NCI-H1048 (cell line): ENCODE measurements at places on chromosomes 5 and 9.

GRCh38 chr5:73355108-73355507, 93.5 kb downstream of the FOXD1 start:
- DNase-seq, result no peak

- DNase-seq, result no peak
Measured at GRCh38 chr5:113864437-113864836, 350.9 kb downstream of the YTHDC2 start.

DNA sequence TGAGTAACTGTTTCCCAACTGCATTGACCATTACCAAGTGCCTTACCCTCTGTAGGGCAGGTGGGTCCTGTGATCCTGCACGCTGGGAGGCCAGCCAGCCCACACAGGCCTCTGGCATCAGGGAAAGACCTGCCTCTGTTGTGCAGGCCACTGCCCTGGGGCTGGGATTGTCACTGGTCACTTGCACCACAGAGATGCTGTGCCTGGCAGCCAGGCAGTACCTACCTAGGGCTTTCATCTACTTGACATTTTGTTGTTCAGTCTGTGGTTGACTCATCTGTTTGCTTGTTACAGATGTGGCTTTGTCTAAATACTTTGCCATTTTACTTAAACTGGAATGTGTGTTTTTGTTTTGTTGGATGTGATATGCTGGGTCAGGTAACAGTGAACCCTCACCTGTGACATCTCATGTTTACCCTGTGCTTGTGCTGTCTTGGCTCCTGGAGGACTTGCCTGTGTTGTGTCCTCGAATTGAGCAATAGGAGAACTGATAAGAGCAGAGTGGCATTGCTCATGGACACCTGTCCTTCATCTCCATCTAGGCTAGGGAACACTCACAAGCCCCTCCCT, 32.8 kb downstream of the SECISBP2 start:
- DNase-seq, result no peak

DNA sequence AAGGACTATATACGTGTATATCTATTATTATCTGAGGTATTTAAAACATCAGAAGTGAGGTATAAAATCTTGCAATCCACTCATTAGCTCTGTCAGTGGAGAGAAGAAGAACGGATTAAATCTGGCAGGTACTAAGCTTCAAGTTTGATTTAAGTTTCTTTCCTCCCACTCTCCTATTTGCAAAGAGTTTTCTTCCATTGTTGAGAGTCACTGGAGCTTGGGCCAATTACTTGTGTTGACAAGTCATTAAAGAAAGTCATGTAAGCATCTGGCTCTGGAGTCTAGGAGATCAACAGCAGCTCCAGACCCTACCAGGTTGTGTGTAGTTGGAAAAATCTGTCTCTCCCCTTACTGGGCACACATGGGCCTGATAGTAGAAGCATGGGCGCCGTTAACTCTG, 476.8 kb upstream of the SMARCA2 start:
- no peak for DNase-seq

GRCh38 chr5:157682257-157682656, 10.9 kb downstream of the C5orf52 start:
- no peak for DNase-seq

- no peak for DNase-seq
Measured at GRCh38 chr9:137276473-137277328, 825 bp upstream of the TOR4A start.

DNA sequence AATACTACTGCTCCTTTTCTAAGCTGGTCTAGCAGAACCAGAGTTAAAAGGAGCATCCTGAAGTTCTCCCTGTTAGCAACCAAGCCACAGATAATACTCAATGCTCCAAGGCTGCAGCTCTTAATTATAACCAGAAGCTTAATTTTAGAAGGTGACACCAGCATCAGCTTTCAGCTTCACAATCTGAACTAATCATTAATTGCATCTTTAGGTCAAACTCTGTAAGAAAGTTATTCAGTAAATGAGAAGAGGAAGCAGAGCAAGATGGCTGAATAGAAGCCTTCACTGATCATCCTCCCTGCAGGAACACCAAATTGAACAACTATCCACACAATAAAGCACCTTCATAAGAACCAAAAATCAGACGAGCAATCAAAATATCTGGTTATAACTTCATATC, 38.5 kb downstream of the APBA1 start:
- no peak for DNase-seq

GRCh38 chr5:142507531-142508372, 178.1 kb downstream of the FGF1 start:
- no peak for DNase-seq

DNA sequence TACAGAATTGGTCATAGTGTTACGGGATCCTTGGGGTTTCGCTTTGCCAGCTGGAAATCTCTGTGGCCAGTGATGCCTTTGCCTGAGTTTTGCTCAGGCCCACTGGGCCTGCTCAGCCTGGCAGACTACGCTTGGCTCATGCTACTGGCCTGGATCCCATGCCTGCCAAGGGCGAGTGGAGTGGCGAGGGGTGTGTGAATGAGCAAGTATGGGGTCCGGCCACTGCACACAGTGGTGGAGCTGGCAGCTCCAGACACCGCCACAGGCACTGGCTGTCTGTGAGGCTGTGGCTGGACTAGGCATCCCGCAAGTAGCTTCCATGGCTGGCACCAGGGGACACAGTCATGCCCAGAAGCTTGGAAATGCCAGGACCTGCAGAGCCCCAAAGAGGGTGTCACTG, 240.3 kb downstream of the ARRDC3 start:
- no peak for DNase-seq

DNA sequence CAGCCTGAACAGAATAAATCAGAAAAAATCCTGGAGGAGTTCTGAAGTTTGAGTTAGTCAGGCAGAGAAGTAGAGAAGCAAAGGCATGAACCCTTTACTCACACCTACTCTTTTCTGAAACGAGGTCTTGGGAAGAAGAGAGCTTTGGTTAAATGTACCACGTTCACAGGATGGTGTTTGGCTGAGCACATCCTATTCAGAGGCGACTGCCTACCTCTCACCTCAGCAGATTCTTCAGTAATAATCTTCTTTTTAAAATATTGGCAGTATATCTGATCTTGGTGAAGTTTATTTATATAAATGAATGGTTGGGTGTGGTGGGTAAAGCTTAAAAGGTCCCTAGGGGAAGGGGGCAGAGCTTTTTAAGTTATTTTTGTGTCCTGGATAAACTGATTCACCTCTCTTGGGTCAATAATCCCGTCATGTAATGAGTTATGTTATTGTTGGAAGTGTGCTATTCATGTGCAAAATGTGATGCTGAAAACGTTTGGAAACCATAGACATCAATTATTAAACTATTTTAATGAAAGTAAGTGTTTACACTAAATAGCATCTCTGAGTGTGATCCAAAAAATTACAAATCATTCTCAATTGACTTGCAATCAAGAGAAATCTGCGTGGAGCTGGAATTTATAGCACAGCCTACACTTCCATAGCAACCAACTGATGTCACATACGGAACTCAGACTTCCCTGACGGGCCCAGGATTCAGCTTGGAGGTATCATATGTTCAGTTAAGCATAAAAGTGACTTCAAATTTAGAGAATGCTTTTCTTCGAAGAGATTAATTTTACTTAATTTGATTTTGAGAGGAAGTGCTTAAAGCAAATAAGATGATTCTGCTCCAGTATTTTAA, 94.3 kb upstream of the EQTN start:
- no peak for DNase-seq

- DNase-seq, result no peak
Measured at GRCh38 chr9:83423815-83424707, 114.1 kb downstream of the FRMD3 start.

DNA sequence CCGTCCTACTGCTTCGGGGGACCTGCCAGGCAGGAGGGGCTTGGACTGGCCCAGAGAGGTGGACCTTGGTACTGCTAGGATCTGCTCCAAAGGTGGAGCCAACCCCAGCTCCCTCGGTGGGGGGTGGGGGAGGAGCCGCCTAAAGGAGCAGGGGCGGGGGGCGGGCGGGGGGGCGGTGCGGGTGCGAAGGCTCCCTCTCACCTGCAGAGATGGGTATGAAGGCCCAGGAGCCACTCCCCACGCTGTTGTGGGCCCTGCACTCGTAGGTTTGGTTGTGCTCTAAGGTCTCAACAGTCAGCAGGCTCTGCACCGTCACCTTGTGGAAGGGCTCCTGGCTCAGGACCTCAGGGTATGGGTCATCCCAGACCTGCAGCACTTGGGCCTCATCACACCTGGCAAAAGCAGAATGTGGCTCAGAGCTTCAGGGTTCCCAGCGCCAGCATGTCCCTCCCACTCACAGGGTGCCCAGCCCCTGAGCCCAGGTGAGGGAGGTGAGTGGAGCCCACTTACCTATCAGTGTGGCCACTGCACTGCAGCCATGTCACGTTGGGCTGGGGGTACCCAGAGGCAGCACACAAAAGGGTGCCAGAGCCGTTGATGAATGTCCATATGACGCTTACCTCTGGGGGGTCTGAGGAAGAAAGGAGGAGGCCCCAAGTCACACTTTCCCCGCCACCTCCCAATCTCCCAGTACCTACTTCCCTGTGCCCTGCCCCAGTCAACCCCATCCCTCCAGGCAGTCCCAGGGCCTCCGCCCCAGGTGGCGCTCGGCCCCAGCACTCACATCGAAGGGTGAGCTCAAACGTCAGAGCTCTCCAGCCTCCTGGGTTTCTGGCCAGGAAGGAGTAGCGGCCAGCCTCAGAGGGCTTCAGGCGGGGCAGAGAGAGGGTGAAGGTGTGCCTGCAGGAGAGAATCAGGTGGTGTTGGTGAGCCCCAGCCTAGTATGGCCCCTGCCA, 16.4 kb downstream of the CSF1R start:
- DNase-seq, result no peak

DNA sequence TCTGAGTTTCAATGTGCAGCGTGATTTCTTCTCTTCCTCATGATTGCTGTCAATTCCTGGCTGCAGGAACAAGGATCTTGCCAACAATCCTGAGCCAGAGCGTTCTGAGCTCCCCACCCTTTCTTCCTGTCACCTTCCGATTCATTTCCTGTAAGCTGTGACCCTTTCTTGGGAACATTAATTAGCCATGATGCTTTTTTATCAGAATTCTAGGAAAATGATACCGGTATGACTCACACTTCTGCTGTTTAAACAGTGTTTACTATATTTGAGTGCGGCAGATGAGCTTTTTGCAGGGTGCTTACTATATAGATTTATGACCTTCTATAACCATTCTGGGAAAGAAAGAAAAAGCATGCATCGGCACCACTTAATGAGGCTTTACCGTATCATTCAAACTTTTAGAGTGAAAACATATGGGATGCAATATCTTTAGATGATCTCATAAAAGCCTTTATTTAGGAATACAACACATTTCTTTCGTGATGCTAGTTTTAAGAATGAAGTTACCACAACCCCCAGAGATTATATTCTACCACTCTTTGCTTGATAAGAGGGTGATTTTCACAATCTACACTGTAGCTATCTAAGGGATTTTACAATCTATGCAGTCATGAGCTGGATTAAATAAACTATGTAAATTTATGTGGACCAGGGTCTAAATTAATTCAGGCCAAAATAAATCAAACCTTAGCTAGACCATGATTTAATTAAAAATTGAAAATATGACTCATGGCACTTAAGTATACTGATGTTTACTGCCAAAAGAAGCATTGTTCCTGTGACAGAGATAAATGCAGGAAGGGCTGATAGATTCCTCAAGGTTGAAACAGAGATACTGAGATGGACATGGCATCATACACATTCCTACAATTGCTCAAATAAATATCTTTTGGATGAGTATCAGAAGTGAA, 38.0 kb upstream of the OSMR start:
- DNase-seq, result no peak

DNA sequence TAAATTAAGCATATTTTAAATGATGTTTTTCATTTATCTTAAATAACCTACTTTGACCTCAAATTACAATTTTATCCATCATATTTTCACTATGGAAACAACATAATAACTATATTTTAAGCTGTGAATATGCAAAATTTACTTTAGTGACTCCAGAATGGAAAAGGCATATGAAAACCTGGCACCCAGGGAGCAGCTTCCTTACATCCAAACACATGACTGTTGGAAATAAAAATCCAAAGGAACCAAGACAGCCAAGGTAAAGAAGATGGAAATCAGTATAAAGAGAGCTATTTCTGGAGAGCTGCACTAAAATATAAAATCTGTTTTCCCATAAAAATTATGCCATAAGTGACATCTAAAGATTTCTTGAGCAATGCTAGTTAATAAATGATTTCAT, 140.3 kb upstream of the FTMT start:
- DNase-seq, result no peak

DNA sequence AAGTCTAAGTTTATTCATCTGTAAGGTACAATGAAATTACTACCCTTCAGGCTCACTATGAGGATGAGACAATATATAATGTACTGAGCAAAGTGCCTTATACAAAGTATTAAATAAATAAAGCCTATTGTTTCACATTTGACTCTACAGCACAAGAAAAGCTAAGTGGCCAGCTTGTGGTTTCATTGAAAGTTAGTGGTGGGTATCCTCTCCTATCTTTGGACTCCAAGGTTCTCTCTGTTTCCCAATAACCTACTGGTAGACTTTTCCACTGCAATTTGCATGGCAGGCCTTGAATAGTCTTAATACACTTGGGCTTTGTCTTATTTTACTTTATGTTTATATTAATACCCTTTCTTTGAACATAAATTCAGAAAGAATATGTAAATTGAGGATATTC, 262.7 kb downstream of the DEPDC1B start:
- no peak for DNase-seq

DNA sequence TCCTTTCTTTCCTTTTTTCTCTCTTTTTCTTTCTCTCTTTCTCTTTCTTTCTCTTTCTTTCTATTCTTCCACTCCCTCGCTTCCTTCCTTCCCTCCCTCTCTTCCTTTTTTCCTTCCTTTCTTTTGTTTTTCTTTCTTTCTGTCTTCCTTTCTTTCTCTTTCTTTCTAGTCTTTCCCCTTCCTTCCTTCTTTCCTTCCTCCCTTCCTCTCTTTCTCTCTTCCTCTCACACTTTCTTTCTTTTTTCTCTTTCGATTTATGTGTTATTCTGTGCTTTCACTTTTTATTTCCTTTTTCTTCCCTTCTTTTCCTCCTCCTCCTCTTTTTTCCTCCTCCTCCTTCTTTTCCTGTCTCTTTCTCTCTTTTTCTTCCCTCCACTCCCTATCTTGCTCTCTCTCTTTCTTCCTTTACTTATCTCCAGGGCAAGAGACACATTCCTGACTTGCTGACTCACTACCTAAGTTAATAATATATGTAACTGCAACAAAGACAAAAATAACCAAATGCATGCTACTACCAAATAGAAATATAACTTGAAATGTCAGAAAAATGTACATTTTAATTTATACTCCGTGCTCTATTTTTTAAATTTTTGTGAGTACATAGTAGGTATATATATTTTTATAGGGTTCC, 445.5 kb downstream of the GABRG2 start:
- no peak for DNase-seq
